Ecto neural progenitor cell (in vitro differentiated cells): ENCODE measurements at places on chromosomes 13 and 19.

GRCh38 chr13:97976610-97977521 is 23.4 kb downstream of the IPO5 start:
- DNase-seq, result no peak

GRCh38 chr19:42184401-42184861 is 33.0 kb downstream of the DEDD2 start:
- DNase-seq, result peak; percentile 89

- DNase-seq, result peak; percentile 79
Measured at GRCh38 chr13:112443191-112443994, 67.2 kb downstream of the SPACA7 start.

DNA sequence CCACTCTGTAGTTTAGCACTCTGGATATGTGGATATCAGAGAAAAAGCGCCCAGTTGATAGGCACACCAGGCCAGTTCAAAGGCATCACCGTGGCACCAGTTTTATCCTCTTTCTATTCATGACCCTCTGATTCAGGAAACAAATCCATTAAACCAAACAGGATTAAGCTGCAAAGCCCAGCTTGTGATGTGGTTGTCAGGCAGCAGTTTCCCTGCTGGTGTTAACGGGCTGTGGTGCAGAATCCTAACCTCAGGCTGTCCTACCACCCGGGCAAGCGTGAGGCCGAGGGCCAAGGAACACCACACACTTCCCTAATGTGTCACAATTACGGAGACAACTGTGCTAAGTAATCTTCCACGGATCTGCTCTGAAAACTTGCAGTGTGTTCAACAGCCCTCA is 209.1 kb downstream of the OLFM4 start:
- DNase-seq, result peak; percentile 51

- no peak for DNase-seq
Measured at GRCh38 chr19:10006335-10006708, 4.0 kb downstream of the COL5A3 start.

DNA sequence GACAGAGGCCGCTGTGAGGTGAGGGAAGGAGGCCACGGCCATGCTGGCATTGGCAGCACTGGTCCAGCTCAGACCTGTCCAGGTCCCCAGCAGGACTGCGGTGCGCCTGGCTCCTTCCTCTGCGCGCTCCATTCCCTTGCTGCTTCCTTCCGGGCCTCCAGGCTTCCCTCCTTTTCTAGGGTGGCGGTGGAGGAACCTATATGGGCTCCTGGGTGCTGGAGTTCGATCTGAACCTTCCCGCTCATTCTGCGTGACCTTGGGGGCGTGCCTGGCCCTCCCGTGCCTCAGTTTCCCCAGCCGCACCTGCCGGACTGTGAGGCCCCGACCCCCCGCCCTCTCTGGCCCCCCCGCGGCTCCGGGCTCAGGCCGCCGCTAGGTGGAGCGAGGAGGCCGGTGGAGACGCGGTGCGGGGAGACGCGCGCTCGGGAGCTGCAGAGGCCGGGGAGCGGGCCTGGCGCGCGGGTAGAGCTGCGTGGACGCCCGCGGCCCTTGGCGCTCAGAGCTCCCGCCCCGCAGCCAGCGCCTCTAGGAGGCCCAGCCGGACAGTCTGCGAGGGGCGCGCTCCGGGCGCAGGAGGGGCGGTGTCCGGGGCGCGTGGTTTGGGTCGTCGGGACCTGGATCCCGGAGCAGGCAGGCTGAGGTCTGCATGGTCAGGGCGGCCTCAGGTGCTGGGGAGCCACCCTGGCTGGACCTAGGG is 29.9 kb downstream of the EFNA2 start:
- peak; percentile 74 for DNase-seq
